ENCODE measurements at places on chromosomes 16 and 17. TPM values are rescaled to one million over a fixed set of nuclear protein-coding genes. Genes with fewer than 3 reads are reported as not detected.
A peak's percentile ranks its signal among the peaks of the same experiment; 100 is the strongest.

The CCDC200 gene
- not detected for total RNA-seq

- peak overlapping the region; percentile 73 for H3K27ac ChIP-seq
- no peaks in the 10 kb centered on the region for H3K27me3 ChIP-seq
- H3K36me3 ChIP-seq: no peaks in the 10 kb centered on the region
Measured at GRCh38 chr17:27257031-27257357, 36.9 kb upstream of the WSB1 start.

DNA sequence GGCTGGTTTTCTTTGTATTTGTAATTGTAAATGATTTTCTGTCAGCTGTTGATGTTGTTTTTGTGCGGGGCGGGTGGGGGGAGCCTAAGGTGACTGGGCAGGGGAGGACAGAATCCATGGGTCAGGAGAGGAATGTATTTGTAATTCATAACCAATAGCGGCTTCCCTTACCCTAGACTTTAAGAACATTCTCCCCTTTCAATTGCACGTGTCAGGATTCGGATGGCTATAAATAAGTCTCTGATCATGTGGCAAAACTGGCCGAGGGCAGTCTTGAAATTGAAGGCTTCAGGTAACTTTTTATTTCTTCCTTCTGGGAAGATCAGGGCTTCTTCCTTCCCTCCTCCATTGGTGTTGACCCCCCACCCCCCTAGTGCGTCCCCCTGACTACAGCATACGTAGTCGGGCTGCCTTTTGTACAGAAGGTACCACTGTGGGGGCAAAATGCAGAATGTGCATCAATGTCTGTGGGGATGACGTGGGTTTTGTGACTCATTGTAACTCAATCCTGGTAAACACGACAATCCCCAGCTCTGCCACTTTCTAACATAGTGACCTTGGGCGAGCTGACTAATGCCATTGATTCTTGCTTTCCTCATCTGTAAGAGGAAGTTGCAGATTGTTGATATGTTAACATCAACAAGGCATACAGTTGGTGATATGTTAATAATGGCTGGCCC lies 16.2 kb downstream of the MARCHF10 start:
- no peaks in the 10 kb centered on the region for H3K4me1 ChIP-seq
- no peak for DNase-seq
- H3K27me3 ChIP-seq: no peaks in the 10 kb centered on the region
- no peak overlapping the region for H3K4me3 ChIP-seq
- no peak overlapping the region for H3K27ac ChIP-seq
- H3K36me3 ChIP-seq: no peaks in the 10 kb centered on the region

GRCh38 chr17:64125937-64126336 lies 4.0 kb downstream of the ERN1 start:
- H3K27me3 ChIP-seq: no peaks in the 10 kb centered on the region
- H3K27ac ChIP-seq: no peak overlapping the region
- no peaks in the 10 kb centered on the region for H3K36me3 ChIP-seq
- H3K4me3 ChIP-seq: no peak overlapping the region

DNA sequence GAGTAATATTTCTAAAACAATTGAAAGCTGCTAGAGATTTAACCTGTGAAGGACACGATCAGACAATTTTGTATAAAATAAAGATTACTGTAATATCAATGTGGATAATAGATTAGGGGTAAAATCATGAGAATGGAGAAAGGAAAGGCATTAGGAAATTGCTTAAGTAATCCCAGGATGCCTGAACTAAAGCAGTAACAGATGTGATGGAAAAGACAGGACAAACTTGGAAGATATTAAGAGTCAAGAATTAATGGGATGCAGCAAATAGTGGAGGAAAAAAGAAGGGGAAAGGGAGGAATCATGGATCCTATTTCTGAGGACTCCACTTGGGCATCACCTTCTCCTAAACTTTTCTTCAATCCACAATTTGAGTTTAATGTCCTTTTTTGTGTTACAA lies 437.1 kb upstream of the PMFBP1 start:
- H3K4me3 ChIP-seq: no peak overlapping the region
- peaks cover 16% of the 10 kb centered on the region for H3K4me1 ChIP-seq
- H3K27me3 ChIP-seq: no peaks in the 10 kb centered on the region
- no peak for DNase-seq
- H3K36me3 ChIP-seq: no peaks in the 10 kb centered on the region

DNA sequence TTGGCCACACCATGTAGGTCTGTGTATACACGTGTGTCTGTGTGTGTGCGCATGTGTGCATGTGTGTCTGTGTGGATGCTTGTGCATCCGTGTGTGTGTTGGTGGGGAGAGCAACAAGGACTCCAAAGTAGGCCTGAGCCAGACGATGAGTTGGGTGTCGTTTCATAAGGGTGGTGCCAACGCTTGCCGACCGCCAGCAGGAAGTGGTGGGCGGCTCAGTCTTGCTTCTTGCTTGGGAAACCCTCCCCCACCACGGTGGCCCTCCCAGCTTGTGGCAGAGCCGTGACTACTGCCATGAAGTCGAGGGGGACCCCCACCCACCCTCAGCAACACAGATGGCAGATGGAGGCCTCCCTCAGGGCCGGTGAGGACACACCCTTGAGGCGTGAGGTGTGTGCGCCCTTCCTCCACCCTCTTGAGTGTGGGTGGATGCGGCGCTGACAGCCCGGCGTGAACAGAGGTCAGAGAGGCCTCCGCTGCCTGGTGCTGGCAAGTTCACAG lies 17.5 kb downstream of the SBK1 start:
- DNase-seq: no peak
- H3K27ac ChIP-seq: no peak overlapping the region
- no peaks in the 10 kb centered on the region for H3K36me3 ChIP-seq
- H3K27me3 ChIP-seq: no peaks in the 10 kb centered on the region
- H3K4me1 ChIP-seq: no peaks in the 10 kb centered on the region

- H3K4me1 ChIP-seq: peaks cover 21% of the 10 kb centered on the region
- H3K27me3 ChIP-seq: peaks cover 41% of the 10 kb centered on the region
- H3K27ac ChIP-seq: no peak overlapping the region
- H3K4me3 ChIP-seq: no peak overlapping the region
- no peak for DNase-seq
Measured at GRCh38 chr16:2194852-2195321, 1.5 kb downstream of the CASKIN1 start.

DNA sequence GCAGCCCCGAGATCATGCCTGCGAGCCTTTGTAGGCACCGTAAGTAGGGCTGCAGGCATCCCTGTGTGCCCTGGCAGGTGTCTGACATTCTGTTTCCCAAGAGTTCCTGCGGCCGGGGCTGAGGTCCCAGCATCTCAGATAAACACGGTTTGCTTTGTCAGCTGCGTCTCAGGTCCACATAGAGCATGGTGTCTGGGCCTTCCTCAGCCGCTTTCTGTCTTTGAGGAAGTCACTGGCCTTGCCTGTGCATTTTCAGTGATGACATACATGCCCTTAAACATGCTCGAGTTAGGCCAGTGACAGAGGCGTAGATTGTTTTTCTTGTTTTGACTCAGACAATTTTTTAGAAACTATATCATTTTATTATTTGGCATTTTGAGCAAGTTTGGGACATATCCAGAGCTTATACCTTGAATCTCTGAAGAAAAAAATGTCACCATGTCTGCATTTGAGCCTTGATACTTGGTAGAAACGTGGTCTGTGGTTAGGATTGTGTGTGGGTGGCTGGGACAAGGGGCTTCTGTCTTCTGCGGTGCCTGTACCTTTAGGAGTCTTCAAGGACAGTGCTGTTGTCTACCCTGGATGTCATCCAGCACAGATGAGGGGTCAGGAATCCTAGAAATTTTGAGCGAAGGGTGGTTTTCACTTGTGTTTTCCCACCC lies 105.8 kb downstream of the SNX29 start:
- no peak overlapping the region for H3K27ac ChIP-seq
- no peaks in the 10 kb centered on the region for H3K27me3 ChIP-seq
- H3K4me3 ChIP-seq: no peak overlapping the region
- peak; percentile 29 for DNase-seq
- H3K36me3 ChIP-seq: peaks cover 41% of the 10 kb centered on the region

The KRT32 gene
- not detected for total RNA-seq

DNA sequence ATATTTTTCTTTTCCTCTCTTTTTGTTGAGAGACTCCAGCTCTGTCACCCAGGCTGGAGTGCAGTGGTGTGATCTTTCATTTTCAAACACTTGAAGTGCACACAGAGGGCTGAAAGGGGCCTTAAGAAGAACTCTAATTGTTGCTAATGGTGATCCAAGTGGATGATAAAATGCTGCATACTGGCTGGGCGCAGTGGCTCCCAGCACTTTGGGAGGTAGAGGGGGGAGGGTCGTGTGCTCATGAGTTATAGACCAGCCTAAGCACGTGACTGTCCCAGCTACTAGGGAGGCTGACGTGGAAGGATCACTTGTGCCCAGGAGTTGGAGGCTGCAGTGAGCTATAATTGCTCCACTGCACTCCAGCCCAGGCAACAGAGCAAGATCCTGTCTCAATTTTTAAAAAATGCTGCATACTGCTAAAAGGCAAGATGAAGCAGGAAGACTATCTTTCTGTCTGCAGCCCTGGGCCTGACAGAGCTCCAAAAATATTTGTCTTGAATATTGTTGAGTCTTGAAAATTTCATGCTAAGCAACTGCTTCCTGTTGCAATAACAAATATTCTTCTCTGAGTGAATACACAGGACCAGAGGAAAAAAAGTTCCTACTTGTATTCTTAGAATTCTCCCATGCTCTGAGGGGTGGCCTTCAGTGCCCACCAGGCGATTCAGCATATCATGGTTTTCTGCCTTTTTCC lies 63.7 kb upstream of the AKTIP start:
- H3K4me3 ChIP-seq: no peak overlapping the region
- DNase-seq: no peak
- no peaks in the 10 kb centered on the region for H3K36me3 ChIP-seq
- no peak overlapping the region for H3K27ac ChIP-seq
- H3K4me1 ChIP-seq: no peaks in the 10 kb centered on the region

GRCh38 chr17:50672831-50673551 lies 34.7 kb downstream of the ANKRD40 start:
- no peaks in the 10 kb centered on the region for H3K36me3 ChIP-seq
- no peaks in the 10 kb centered on the region for H3K27me3 ChIP-seq
- H3K4me1 ChIP-seq: no peaks in the 10 kb centered on the region
- DNase-seq: peak; percentile 53
- no peak overlapping the region for H3K27ac ChIP-seq

The DDX19B gene
- total RNA-seq: 26.8 TPM

The KRT14 gene
- not detected for total RNA-seq

The TNK1 gene
- total RNA-seq: 5.4 TPM

The PSME3 gene
- total RNA-seq: 69.1 TPM

The CD300LG gene
- 5.3 TPM for total RNA-seq

- H3K4me1 ChIP-seq: no peaks in the 10 kb centered on the region
- H3K36me3 ChIP-seq: no peaks in the 10 kb centered on the region
- H3K27ac ChIP-seq: peak overlapping the region; percentile 68
- no peaks in the 10 kb centered on the region for H3K27me3 ChIP-seq
Measured at GRCh38 chr17:49035470-49036269, 38.5 kb downstream of the IGF2BP1 start.

DNA sequence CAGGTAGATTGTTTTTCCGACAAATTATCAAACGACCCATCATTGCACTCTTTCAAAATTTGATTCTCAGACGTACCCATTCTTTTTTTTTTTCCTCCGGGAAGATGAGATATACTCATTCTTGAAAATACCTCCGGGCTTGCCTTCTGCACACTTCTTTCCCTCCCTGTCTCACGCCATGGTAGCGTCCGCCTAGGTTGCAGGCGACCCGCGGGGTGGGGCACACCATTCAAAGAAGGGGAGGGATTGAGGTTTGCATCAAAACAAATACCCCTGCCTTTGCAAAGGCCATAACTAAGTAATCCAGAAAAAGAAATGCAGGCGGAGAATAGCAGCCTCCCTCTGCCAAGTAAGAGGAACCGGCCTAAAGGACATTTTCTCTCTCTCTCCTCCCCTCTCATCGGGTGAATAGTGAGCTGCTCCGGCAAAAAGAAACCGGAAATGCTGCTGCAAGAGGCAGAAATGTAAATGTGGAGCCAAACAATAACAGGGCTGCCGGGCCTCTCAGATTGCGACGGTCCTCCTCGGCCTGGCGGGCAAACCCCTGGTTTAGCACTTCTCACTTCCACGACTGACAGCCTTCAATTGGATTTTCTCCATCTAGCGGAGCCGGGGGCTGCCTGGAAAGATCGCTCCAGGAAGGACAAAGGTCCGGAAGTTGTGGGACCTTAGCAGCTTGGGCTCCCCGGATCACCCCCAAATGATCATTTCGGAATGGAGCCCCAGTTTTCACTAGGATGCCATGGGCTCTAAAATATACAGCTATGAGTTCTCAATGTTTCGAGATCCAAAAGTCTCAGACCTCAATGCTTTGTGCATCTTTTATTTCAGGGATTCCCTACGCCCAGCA lies 843 bp downstream of the TP53 start:
- no peaks in the 10 kb centered on the region for H3K36me3 ChIP-seq
- H3K27me3 ChIP-seq: no peaks in the 10 kb centered on the region
- H3K4me1 ChIP-seq: no peaks in the 10 kb centered on the region

DNA sequence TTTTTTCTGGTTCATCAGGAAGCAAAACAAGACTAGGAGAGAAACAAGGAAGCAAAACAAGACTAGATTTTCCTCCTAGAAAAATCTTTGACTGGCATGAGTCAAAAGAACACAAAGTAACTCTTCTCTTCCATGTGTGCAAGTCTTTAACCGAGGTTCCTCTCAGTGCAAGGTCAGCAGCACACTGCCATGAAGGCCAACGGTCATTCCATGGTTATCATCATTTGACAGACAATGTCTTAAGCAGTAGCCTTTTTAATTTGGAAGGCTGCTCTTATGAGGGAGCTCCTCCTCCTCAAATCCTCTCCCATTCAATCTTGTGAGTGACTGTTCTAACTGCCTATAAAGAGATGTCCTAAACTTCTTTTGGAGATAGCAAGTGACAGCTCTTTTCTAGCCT lies 15.4 kb upstream of the DHRS13 start:
- DNase-seq: no peak
- peaks cover 71% of the 10 kb centered on the region for H3K36me3 ChIP-seq
- no peak overlapping the region for H3K27ac ChIP-seq
- no peaks in the 10 kb centered on the region for H3K4me1 ChIP-seq
- no peaks in the 10 kb centered on the region for H3K27me3 ChIP-seq

DNA sequence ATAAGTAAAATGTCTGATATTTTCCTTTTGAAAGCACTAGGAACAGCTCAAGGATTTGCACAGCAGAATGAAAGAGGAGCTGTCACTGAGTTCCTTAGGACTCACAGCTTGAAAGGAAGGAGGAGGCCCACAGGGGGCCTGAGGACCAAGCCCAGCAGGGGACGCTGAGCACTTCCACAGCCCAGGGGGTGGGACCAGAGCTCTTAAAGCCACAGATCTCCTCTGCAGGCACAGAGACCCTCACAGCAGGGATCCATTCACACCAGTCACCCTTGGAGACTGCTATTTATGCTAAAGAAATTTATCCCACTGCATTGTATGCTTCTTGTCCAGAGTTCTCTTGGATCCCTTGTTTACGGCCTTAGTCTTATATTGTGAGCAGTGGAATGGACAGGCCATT lies 253.3 kb downstream of the STX8 start:
- no peaks in the 10 kb centered on the region for H3K27me3 ChIP-seq
- no peak overlapping the region for H3K27ac ChIP-seq
- DNase-seq: no peak
- H3K4me1 ChIP-seq: no peaks in the 10 kb centered on the region

DNA sequence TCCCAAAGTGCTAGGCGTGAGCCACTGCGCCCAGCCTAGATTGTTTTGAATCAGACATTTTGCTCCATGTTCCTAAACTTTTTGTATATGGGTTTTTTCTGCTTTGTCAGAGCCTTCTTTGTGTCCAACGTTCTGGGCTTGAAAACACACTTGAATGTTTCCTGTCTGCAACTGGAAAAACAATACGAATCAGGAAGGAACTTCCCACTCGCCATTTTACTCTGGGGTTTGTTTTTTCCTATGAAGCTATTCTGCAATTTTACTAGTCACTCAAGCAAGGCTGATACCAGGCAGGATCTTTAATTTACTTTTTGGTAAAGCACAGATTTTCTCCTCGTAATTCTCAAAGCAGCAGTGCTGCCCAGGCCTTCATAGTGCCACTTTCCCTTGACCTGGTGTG lies 31.6 kb downstream of the ARHGAP17 start:
- H3K36me3 ChIP-seq: no peaks in the 10 kb centered on the region
- no peak for DNase-seq
- H3K27me3 ChIP-seq: no peaks in the 10 kb centered on the region
- H3K4me1 ChIP-seq: peaks cover 54% of the 10 kb centered on the region
- H3K4me3 ChIP-seq: no peak overlapping the region
- peak overlapping the region; percentile 87 for H3K27ac ChIP-seq

Data from sigmoid colon (tissue), 7 donors.